ENCODE measurements at places on chromosomes 5 and 9.

DNA sequence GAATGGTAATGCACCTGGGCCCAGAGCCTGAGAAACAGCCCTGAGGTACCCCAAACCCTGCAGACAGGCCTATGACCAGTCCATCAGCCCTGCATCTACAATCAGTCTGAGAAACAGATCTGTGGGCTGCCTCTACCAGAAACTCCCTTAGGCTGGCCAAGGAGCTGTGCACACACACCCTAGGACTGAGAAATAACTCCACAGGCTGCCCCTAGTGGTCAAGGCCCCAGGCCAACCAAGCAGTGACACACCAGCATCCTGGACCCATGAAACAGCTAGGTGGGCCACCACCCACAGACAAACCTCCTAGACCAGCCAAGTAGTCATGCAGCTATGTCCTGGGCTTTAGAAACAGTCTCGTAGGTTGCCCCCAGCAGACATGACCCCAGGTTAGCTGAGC is 253.6 kb upstream of the VLDLR start:
- no peak for DNase-seq

GRCh38 chr9:105344283-105344682 is 99.8 kb downstream of the SLC44A1 start:
- peak; percentile 56 for DNase-seq

DNA sequence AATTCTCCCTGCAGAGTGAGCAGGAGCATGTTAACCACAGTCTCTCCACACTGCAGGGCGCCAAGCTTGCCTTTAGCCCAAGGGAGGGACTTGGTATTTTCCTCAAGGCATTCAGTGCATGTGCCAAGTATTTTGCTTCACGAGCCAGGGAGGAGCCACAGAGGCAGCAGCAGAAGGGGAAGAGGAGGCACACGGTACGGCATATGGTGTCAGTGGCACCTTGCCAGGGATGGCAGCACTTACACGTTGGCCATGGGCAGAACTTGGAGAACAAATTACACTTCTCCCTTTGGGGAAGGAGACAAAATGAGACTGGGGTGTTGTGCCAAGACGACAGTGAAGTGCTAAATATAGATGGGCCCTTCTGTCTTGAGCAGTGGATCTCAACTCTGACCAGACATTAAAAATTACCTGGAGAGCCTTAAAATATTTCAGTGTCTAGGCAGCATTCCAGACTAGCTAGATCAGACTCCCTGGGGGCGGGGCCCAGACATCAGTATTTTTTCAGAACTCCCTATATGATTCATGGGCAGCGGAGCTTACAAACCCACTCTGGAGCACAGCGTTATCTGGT is 155.8 kb downstream of the DRD1 start:
- DNase-seq: peak; percentile 29

GRCh38 chr9:5571629-5572232 is 57.2 kb upstream of the RIC1 start:
- no peak for DNase-seq

GRCh38 chr5:68479524-68479923 is 264.0 kb downstream of the PIK3R1 start:
- no peak for DNase-seq

DNA sequence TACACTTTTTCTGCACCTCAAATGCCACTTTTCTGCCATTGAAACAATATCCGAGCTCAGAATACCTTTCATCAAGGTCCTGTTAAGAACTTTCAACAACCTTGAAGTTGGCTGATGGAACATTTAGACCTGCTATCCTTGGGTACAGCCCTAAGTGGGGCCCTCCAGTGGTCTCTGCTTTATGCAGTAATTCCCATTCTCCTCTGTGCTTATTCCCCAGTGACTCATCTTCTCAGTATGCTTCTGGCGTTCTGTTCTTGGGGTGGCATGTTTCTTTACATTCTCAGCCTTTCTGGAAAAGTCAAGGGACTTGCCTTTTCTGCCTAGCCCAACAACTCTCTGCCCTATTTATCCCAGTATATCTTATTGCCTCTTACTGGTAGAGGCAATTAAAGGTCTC is 7.1 kb downstream of the ANP32B start:
- DNase-seq: peak; percentile 66

DNA sequence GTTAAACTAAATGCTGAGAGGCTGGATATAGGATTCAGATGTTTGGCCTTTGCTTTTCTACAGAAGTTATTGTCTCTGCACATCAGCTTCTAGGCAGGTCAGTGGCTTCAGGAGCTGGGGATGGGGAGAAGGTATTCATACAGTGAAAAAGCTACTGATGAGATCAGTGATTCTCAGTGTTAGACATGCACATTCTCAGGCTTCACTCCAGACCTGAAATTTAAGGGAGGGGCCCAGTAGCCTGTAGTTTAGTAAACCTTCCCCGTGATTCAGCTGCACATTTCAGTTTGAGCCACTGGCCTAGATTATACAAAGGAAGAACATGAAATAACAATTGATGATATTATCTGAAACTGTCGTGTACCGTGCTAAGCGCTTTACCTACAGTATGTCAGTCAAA is 127.2 kb downstream of the ARHGAP26 start:
- DNase-seq: no peak

GRCh38 chr5:180915924-180916323 is 17.0 kb downstream of the BTNL8 start:
- DNase-seq: no peak

DNA sequence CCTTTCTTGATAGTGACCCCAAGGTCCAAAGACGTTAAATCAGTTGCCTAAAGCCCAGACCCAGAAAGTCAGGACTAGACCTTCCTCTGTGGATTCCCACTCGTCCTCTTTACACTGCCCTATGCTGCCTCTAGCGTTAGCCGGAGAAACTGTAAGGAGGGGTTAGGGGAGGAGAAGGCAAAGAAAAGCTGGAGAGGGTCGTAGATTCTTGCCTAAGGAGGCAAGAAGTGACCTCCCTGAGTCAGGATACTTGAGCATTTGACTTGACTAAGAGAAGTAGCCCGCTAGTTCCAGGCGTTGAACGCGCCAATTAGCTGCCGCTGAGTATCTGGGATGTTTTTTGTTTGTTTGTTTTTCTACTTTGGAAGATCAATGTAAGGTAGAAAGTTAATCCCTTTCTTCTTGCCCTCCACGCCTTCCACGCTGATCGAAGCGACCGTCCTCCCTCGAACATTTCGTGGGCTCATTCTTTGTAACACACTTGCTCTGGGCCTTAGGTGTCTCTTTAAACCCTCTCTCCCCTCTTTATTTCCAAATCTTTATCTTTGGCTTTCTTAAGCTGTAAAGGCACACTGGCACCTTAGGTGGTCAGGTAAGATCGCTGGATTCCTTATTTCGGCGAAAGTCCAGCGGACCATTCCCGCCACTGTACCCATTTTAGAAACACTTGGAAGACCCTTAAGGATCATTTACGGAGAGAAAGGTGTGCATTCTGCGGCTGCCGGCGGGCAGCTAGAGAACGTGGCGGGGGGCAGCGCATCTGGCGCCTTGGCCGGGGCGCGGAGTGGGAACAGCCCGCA is 5.1 kb upstream of the RGMB start:
- DNase-seq: peak; percentile 77

DNA sequence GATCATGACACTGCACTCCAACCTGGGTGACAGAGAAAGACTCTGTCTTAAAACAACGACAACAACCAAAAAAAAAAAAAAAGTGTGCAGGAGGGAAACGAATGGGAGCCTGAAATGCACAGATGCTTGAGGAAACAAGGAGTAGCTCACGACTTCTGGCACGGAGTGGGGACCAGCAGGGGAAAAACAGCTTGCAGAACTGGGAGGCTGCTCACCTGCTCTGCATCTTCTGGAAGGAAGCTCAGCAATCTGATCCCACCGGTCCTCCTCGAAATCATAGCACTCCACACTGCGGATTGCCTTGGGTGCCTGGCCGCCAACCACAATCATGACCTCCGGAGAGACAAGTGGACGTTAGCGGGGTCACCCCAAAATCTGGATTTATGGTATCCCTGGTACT is 96.2 kb downstream of the KLHL3 start:
- no peak for DNase-seq

DNA sequence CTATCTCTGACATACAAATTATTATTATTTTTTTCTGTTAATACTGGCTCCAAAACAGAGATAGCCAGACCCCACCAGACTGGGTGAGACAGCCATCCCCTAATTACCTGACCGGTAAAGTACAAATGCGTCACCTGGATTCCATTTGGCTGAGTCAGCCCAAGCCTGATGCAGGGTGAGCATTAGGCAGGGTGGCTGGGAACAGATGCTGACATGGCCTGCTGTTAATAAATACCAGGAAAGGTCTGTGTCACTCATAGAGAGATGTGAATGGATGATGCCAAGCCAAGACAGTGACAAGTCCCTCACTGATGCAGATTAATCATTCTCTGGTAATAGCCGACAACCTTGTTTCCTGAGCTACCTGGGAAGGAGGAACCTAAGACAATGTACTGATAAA is 183.5 kb downstream of the TRIM32 start:
- no peak for DNase-seq

DNA sequence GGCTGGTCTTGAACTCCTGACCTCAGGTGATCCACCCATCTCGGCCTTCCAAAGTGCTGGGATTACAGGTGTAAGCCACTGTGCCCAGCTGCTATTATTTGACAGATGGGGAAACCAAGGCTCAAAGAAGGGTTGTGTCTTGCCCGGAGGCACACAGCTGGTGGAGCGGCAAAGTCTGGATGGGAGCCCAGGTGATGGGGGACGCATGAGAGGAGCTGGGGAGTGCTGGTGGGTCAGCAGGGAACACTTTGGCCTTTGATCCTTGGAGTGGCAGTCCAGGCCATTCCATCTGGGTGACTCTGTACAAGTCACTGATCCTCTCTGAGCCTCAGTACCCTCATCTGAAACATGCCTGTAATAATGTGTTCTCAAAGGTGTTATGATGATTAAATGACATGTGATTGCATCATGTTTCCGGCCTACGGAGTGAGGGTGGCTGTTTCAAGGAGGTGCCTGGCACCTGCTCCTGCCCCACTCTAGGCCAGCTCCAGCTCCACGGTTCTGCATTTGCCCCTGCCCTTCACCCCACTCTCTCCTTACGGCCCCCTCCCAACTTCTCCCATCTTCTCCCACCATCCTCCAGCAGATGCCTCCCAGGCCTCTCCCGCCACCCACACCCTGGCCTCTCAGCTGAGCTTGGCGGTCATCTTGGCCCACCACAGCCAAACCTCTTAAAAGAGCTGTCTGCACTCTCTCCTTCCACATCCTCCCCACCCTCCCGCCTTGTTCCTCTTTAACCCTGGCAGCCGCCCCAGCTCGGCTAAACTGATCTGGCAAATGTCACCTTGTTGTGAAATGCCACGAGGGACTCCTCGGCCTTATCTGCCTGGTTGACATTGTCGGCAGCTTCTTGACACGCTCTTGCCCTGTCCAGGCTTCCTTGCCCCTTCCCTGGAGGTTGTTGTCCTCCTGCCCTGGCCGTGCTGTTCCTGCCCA is 5.5 kb upstream of the DBN1 start:
- DNase-seq: peak; percentile 65

- no peak for DNase-seq
Observed at GRCh38 chr5:73306078-73306719, 133.2 kb downstream of the TMEM174 start.

- DNase-seq: no peak
Observed at GRCh38 chr9:93828331-93829097, 126.6 kb downstream of the BARX1 start.

DNA sequence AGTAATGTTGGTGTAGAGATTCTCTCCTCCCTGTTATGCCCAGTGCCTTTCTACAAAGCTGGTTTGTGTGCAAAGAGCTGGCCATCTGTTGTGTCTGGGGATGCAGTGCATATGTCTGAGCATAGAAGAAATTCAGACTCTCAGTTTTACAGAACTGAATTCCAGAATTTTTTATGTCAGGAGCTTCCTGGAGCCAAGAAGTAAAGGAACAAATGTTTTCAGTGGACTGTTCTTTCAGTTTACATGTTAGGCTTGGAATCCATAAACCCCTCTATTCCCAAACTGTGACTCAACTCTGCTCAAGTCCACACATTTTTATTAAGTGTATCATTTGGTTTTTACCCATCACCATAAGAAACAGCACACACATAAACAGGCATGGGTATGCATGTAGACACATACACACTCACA is 366.0 kb downstream of the BRINP1 start:
- peak; percentile 83 for DNase-seq

DNA sequence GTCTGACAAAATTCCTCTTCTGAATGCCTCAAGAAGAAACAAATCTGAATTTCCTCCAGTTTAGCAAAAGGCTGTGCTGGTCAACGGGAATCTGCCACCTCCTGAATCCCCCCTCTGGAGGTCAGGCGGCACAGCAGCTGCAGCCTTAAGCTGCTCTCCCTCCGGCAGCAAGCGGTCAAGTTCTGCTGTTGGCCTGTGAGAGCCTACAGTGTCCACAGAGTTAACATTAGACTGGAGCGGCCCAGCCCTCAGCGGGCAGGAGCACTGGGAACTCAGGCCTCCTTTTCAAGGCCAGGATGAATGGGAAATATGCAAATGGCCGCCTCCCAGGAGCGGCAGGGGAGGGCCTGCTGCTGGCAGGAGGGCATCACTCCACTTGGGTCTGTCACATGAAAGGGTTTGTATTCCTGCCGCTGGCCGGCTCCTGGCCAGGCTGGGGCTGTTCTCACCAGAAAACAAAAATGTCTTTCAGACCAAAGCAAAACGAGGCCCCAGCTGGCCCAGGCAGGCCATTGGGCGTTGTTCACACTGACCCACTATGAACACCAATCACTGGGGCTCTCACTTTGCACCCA is 8.2 kb downstream of the ACSL6 start:
- no peak for DNase-seq

DNA sequence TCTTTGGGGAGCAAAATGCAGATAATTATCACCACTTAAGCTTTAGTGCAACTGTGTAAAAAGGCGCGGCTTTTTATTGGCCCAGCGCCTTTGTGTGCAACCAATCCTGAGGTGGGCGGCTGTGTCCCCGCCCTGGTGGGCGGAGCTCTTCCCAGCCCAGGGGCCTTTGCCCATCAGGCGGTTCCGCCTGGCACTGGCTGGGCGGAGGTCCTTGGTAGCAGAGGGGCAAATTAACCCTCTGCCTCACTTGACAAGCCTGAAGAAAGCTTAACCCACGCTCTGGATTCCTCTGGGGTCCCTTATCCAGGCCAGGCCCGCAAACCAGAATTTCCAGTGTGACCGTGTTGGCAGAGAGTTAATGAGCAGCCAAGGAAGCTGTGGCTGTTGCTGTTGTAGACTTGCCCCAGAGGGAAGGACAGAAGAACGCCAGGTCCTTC is 12.8 kb upstream of the NIPAL4 start:
- no peak for DNase-seq

- no peak for DNase-seq
Observed at GRCh38 chr9:2677915-2678889, 39.1 kb upstream of the KCNV2 start.

DNA sequence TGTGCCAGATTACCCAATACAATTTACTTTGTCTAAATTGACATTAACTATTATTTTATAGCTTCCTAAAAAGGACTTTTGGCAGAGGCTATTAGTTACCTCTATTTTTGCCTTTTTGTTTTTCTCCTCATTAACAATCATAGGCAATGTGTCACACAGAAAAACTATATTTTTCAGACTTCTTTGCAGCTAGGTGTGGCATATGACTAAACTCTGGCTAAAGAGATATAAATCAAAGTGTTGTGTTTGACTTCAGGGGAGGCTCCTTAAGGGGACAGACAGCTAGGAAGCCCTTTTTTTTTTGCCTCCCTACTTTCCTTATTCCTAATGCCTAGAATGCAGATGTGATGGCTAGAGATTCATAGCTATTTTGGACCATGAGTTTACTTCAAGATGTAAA is 19.7 kb upstream of the GCNT4 start:
- no peak for DNase-seq

Measured in fibroblast of mammary gland (primary cell).